Activated CD4-positive, alpha-beta T cell treated with anti-CD3 and anti-CD28 coated beads, Interleukin-2, amount 10 ng/mL, durations not matched to agents 7 days and 5 days (primary cell): ENCODE measurements at places on chromosomes 12 and 14. TPM values are rescaled to one million over a fixed set of nuclear protein-coding genes. Genes with fewer than 3 reads are reported as not detected.

DNA sequence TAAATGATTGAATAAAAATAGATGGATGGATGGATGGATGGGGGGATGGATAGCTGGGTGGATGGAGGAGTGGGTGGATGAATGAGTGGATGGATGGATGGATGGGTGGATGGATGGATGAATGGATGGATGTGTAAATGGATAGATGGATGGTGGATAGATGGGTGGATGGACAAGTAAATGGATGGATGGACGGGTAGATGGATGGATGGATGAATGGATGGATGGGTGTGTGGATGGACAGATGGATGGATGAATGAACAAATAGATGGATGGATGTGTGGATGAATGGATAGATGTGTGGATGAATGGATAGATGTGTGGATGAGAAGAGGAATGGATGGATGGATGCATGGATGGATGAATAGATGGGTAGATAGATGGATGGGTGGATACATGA lies 490.8 kb downstream of the VRK1 start:
- no peak for DNase-seq

INSM2 gene
- total RNA-seq, result not detected

REM2 gene
- total RNA-seq, result 0.69 TPM

REC8 gene
- total RNA-seq, result 52.8 TPM

GRCh38 chr14:90809530-90810312 lies 6.5 kb downstream of the TTC7B start:
- no peak for DNase-seq

DNA sequence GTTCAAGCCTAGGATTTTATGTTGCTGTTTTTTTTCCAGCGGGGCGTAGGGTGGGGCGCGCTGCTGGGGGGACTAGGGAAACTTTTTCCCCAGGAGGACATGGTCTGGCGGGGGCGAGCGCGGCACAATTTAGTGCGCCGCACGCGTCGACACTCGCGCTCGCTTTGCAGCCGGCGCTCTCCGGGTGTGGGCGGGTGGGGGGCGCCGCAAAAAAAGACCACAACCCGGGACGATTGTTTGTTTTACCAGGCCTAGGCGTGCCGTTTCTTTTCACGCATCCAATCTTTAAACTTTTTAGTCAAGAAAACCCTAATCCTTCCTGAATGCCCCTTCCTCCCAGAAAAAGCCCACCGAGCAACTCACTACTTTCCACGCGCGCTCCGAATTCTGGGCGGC lies 865 bp upstream of the ZFP36L1 start:
- no peak for DNase-seq

- DNase-seq, result no peak
These were observed 30.6 kb upstream of the KICS2 start for GRCh38 chr12:64252681-64253080.

- no peak for DNase-seq
These were observed 12.2 kb downstream of the TNFRSF1A start for GRCh38 chr12:6329703-6330064.

OASL gene
- 28.5 TPM for total RNA-seq

RTN1 gene
- not detected for total RNA-seq

DNA sequence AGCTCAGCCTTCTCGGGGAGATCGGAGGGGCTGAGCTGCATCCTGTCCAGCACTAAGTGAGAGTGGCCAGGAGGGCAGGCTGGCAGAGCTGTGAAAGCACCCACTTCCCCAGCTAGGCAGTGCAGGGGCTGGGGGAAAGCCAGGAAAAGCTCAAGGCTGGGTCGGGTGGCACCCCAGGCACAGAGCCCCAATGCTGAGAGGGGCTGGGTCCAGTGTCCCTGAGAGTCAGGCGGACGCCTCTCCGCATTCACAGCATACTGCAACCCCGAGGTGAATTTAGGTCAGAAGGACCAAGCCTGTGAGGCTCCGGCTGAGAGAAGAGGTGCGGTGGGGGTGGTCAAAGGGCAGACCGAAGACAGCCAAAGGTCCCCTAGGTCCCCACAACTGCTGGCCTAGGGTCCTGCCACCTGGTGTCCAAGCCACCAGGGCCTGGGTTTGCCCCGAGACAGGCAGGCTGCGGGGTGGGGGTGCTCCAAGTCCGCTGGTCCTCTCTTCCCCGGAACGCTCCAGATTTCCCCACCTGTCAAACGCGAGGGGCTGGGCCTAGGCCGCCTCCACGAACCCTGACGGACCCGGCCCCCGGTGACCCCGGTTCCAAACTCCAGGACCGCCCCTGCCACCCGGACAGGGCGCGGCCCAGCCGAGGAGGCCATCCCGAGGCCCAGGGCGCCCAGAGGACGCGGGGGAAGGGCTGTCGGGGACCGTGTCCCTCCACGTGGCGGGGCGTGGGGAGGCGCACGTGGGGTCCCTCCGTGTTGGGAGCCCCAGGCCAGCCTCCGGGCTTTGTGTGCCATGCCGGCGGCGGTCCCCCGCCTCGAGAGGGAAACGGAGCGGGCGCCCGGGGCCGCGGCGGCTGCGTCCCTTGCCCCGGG lies 527 bp downstream of the CAMKK2 start:
- DNase-seq, result peak; percentile 37

NPC2 gene
- total RNA-seq, result 74.1 TPM

NEK9 gene
- 81.6 TPM for total RNA-seq

MYBPC1 gene
- total RNA-seq, result not detected

DNA sequence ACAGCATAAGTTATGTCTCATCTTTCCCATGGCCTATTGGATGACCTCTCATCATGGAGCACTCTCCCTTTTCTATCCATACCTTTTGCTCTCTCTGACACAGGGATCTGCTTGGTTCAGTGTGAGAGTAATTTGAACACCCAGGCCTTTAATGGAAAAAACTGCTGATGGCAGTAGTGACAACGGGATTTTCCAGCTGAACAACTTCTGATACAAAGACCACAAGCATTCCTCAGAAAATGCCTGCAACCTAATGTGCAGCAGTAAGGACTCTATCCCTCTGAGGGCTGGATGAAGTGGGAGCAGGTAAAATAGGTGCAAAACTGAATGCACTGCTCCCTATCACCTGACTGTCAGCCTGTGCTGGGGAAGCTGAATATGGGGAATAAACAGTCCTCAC lies 51.0 kb downstream of the KANSL2 start:
- no peak for DNase-seq

ASB2 gene
- 21.1 TPM for total RNA-seq

DNA sequence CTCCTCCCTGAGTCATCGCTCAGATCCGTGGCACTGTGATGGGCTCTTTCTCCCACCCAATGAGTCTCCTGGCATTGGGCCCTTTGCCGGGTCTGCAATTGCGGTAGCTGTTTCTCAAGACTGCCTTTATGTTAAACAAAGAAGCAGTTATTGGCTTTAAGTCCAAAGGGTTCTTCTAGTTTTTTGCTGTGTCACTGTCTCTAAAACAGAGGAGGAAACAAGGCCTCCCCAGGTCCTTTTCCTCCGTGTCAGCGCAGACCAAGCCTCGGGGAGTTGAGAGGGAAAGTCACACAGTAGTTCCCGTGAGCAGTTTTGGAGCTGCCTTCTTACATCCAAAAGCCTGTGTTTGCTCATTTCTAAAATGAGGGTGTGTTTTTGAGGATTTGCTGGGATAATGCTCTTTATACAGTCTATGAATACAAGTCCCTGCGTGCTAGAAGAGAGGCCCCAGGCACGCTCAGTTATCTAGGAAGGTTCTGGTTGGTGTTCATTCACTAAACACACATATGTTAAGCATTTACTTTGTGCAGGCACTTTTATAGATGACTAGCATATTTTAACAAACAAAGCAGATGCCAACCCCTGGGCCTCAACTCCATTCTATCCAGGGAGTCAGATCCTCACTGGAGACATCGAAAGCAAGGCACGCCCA lies 126.0 kb upstream of the PZP start:
- DNase-seq, result no peak

- DNase-seq, result no peak
These were observed 147.1 kb upstream of the MYL2 start for GRCh38 chr12:111067498-111067897.

- DNase-seq, result no peak
These were observed 57.1 kb downstream of the DYRK2 start for GRCh38 chr12:67705394-67706370.

- DNase-seq, result no peak
These were observed 718.1 kb downstream of the DIO2 start for GRCh38 chr14:79493081-79493645.

B4GALNT3 gene
- 6.1 TPM for total RNA-seq

GRCh38 chr12:57609101-57609780 lies 2.0 kb upstream of the ARHGEF25 start:
- no peak for DNase-seq

DNA sequence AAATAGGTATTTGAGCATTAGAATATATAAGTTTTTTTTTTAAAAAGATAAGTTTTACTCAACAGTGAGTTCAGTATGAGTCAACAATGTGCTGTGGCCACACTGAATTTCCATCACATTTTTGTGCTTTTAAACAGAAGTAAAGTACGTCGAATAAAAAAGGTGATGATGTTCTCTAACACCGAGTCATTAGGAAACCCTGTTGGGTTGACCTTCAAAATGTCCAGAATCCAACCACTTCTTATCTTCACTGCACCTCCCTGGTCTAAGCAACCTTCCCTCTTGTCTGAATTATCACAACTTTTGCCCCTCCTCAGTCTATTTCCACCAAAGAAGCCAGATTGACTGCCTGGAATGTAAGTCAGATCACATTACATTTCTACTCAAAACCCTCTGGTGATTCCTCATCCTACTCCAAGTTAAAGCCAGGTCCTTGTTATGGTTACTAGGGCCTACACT lies 43.0 kb upstream of the SYCP3 start:
- DNase-seq, result no peak

DNA sequence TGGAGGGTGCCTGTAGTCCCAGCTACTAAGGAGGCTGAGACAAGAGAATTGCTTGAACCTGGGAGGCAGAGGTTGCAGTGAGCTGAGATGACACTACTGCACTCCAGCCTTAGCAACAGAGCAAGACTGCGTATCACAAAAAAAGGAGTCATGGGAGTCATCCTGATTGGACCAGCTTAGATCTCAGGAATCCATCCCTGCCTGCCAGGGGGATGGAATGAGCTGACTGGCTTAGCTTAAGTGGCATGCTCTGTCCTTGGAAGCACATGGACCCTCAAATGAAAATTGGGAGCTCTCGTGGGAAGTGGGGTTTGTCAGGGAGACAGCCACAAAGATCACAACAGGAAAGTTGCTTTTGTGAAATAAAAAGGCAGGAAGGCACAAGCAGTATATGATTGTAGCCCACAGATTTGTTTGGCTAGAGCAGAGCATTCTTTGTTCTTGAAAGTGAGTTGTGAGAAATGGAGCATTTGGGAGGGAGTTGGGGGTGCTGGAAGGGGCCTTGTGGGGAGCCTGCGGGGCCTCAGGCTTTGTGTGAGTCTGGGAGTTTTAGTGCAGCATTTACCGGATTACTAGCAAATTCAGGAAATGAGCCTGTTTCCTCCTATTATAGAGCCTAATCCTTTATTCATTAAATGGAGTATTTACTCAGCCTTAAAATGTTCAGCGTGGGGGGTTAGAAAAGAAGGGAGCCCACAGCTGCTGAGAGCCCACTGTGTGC lies 30.7 kb downstream of the DGLUCY start:
- no peak for DNase-seq

ASCL1 gene
- not detected for total RNA-seq

DNA sequence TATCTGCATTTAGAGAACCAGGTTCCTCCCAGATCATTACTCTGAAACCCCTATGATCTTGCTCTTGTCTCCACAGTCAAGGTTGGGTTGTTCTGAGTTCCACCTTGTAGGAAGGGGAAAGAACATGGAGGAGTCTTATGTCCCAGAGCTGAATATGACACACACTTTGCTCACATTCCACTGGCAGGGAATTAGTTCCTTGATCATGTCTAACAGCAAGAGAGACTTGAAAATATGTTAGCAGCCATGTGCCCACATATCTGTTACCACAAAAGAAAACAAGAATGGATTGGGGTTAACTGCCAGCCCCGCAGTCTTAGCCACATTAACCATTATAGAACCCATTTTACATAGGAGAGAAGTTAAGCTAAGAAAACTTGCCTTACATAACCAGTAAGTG lies 71.1 kb upstream of the MDM1 start:
- no peak for DNase-seq

- peak; percentile 8 for DNase-seq
These were observed 593 bp downstream of the CFL2 start for GRCh38 chr14:34713681-34714319.

- peak; percentile 54 for DNase-seq
These were observed 4.5 kb downstream of the HOXC10 start for GRCh38 chr12:53989227-53990113.

LRRC10 gene
- not detected for total RNA-seq

GALNT16 gene
- total RNA-seq, result not detected

ARHGDIB gene
- total RNA-seq, result 1,891 TPM

- peak; percentile 84 for DNase-seq
These were observed 30.2 kb downstream of the PEX5 start for GRCh38 chr12:7219599-7220243.

DNA sequence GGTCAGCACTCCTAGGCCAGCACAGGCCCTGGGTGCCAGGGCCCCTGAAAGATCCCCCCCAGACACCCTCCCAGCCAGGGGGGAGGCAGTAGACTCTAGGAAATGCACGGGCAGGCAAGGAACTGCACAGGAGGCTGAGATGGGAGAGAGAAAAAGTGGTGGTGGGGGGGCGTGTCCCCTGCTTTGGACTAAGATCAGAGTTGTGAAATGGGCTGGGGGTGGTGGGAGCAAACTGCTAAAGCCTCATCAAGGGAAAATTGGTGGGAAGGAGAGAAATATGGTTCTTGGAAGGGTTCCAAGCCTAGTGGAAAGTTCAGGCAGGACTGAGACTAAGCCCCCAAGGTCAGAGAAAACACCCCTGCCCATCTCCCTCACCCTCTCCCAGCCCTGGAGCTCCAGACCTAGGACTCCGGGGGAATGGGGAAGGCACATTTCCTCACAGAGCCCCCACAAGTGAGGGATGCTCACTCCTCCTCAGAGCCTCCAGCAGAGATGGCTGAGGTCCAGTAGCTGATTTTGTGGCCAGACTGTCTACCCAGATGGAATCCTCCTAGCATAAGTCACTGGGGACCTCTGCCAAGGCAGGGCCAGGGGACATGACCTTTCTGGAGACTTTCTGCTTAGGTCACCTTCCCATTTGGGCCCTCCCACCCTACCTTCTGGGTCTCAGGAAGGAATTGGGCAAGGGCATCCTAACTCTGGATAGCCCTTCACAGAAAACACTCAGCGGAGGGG lies 29.8 kb downstream of the FIGNL2 start:
- DNase-seq, result no peak

GRCh38 chr12:106255952-106256351 lies 8.1 kb upstream of the CKAP4 start:
- no peak for DNase-seq
